ENCODE measurements at places on chromosomes 2 and 18. TPM values are rescaled to one million over a fixed set of nuclear protein-coding genes. Genes with fewer than 3 reads are reported as not detected.

DNA sequence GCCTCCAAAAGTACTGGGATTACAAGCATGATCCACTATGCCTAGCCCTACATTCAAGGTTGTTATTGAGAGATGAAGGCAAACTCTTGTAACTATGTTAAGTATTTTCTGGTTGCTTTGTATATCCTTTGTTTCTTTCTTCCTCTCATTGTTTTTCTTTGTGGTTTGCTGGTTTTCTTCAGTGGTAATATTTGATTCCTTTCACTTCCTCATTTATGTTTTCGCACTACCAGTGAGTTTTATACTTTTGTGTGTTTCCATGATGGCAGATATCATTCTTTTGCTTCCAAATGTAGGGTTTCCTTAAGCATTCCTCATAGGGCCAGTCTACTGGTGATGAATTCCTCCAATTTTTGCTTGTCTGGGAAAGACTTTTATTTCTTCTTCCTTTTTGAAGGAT lies 90.2 kb downstream of the NCK2 start:
- DNase-seq = no peak

DNA sequence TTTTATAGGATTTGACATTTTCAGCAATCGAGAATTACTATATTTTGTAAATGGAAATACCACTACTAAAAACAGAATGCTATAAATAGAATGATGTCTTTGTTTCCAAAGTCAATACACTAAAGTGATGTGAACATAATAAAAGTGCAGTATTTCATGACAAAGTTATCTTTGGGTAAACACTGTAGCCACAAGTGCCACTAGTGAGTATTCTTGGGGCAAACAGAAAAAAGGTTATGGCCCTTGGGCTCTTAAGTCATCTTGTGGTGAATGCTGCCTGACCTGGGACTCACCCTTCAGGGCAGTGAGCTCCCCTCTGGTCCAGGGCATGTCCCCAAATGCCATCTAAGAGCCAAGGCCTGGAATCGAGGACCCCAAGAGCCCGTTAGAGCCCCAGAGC lies 99.2 kb upstream of the KYNU start:
- no peak for DNase-seq

GRCh38 chr2:3651691-3652648 lies 6.0 kb upstream of the ALLC start:
- no peak for DNase-seq

The IL18R1 gene
- total RNA-seq = 2.2 TPM

The LGALSL gene
- total RNA-seq = 21.1 TPM
